ENCODE measurements at places on chromosomes 7 and 10. TPM values are rescaled to one million over a fixed set of nuclear protein-coding genes. Genes with fewer than 3 reads are reported as not detected.

DNA sequence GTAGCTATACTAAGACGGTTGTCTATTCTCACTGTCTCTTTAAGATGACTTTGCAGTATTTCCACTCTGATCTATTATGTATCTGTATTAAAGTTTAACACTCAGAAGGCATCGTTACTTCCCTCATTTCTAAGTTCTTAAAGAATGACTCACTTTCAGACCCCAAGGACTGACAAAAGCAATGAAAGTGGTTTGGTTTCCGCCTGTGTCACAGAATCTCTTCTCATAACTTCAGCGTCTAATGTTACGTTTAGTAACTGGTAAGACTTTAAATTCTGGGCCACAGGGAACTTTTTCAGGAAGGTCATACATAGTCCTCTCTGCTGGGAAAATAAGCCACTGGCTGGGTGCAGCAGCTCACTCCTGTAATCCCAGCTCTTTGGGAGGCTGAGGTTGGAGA, 892.0 kb upstream of the AUTS2 start:
- no peak for DNase-seq

DNA sequence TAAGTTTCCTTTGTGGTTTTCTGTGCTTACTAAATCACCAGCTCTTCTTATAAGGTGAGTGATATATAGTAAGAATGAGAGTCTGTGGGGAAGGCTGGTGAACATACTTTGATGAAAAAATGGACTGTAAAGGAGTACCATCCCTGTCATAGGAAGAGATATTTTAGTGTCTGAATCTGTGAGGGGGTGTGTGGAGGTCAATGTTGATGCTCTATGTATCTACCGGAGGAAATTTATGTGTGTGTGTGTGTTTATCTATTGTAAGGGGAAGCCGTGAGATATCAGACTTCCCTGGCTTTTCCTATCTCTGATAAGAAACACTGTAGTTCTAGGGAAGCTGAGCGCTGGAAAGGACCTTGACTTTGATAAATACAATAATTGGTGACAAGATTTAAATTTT, 179.0 kb downstream of the PCDH15 start:
- no peak for DNase-seq

DNA sequence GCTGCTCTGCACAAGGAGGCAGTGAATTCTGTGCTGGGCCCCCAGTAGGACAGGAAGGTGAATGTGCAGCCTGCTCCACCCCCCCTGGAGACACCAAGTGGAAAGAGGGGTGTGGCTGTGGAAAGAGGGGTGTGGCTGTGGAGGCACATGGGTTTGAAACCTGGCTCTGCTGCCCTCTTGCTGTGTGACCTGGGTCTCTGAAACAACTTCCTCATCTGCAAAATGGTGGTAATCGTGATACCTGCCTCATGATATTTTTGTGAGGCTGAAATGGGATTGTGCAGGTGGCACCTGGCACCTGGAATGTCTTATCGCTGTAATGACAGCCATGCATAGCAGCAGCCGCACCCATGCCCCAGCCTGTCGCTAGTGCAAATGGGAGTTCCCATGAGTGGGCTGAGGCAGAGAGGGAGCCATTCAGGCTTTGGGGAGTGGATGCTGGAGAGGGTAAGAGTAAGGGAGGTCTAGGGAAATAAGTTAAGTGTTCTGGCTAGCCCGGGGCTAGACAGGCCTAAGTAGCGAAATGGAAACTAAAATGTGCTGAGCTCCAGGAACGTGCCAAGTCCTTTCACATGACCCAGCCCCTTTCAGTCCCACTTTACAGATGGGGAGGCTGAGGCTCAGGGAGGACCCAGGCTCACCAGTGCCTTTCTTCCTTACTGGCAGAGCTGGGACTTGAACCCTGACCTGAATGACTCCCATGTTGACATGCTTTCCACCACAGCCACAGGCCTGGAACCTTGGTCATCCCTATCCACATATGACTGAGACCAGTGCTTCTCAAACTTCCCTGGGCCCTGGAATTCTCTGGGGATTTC, 35.0 kb downstream of the C10orf105 start:
- no peak for DNase-seq

DNA sequence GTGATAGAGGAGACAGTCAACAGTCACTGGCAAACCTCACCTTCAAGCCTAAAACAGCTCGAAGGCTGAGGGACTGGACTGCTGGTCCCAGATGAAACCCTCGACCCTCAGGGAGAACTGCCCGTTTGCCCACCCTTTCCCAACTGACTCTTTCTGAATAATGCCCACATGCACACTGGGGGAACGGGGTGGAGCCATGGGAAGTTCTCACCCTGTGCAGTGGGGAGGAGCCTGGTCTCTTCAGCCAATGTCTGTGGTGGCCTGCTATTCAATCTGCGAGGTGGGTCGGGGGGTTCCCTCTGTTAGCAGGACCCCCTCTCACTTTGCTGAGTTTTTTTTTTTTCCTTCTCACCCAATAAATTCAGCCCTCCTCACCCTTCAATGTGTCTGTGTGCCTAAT, 14.5 kb downstream of the TOMM7 start:
- DNase-seq: no peak

- DNase-seq: no peak
Observed at GRCh38 chr10:453647-454046, 235.8 kb downstream of the DIP2C start.

GRCh38 chr10:15290671-15291070, 80.4 kb downstream of the FAM171A1 start:
- no peak for DNase-seq

The ZYX gene
- 81.2 TPM for polyA plus RNA-seq
